ENCODE measurements at places on chromosomes 13 and 19.

GRCh38 chr19:5312058-5312457 is 28.6 kb downstream of the PTPRS start:
- DNase-seq: no peak

DNA sequence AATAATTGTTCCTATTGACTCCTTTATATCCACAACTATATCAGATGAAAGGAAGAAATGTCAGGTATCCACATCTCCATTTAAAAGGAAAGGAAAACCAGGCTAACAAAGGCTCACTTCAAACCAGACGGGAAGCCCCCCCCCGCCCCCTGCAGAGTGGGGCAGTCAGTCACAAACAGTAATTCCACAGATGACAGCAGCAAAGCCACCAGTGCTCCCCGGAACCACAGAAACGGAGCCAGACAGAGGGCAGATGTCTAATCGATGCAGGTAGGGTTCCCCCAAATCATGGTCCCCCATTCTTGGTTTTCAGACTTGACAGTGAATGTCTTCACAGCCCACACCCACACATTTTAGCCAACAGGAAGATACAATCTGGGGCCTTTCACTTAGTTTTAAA is 100.8 kb downstream of the STK24 start:
- DNase-seq: no peak

DNA sequence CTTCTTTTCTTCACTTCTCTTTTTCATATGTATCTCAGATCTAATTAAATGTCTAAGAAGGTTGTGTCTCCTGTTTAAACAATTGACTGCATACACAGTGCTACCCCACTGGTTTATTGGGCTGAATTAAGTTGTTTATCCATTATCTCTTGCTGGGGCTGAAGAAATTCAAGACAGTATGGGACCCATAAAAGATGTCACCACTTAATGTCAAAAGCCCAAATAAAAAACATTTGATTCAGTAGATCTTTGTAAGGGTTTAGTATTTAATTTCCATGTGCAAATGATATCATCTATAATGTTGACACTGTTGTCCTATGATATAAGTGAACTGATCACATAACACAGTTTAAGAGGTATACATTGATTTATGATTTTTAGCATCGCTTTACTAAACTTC is 1431.9 kb upstream of the PCDH20 start:
- no peak for DNase-seq

- no peak for DNase-seq
Measured at GRCh38 chr13:106117035-106117434, 418.4 kb downstream of the EFNB2 start.

DNA sequence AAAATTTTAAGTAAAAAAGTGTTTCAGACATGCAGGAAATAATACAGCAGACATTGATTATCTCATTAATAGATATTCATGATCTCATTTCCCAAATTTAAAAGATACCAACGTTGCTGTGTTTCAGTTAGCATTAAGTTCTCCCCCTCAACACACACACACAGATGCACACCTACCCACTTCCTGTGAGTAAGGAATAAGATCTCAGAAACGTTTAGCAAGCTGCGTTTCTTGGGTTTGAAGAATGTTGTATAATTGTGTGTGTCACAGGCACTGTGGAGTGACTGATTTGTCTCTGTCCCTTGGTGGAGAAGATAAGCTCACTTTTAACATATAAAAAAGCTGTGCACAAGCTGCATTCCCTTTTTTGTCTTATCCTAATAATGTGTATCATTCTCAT is 196.8 kb downstream of the PDS5B start:
- DNase-seq: no peak

- DNase-seq: no peak
Measured at GRCh38 chr13:53017433-53017970, 11.1 kb upstream of the OLFM4 start.

- DNase-seq: no peak
Measured at GRCh38 chr13:99481366-99481765, 19.9 kb upstream of the TM9SF2 start.

- DNase-seq: no peak
Measured at GRCh38 chr13:33717775-33718174, 100.2 kb upstream of the RFC3 start.

- DNase-seq: no peak
Measured at GRCh38 chr13:113667771-113668490, 912 bp downstream of the GRK1 start.

DNA sequence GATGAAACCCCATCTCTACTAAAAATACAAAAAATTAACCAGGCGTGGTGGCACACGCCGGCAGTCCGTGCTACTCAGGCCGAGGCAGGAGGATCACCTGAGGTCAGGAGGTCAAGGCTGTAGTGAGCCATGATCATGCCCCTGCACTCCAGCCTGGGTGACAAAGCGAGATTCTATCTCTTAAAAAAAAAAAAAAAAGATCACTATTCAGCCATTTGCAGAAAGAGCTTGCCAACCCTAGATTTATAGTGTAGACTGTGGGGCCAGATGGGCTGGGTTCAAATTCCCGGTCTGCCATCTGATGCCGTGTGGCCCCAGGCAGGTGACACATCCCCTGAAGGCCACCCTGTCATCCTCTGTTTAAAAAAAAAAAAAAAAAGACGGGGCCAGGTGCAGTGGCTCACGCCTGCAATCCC is 28.9 kb downstream of the SMIM24 start:
- no peak for DNase-seq

GRCh38 chr19:418761-419671 is 10.1 kb upstream of the C2CD4C start:
- DNase-seq: no peak

GRCh38 chr13:25069911-25070310 is 26.0 kb upstream of the PABPC3 start:
- DNase-seq: no peak

DNA sequence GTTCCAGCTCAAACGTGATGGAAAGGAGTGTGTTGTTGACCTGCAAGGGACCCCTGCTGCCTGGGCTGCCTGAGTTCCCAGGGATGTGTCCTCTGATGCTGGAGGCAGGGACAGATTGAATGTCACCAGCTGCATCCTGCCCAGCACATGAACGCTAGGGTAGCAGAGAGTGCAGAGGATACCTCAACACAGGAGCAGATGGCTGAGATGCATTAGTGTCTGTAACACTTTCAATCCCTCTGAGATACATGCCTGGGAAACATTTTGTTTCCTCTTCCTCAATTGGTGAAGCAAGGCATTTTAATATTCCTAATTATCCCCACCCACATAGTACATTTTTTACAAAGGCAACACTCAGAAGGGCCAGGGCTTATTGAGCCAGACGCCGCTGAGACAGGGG is 106.4 kb upstream of the UBL3 start:
- no peak for DNase-seq

DNA sequence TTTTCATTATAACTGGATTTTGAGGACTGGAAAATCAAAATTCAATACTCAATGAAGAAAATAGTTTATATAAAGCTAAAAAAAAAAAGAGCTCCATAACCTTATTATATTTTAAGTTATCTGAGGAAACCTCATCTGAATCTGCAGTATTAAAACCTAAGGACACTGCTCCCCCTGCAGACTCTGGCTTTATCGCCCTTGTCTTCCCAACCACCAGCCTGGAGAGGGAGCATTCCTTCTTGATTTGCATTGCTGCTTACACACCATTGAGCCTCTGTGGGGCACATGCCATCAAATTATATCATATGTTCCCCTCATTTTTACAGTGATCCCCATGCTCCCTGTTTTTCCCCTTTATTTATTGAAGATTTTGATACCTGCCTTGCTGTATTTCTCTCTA is 871.4 kb upstream of the GPC6 start:
- DNase-seq: peak; percentile 47

DNA sequence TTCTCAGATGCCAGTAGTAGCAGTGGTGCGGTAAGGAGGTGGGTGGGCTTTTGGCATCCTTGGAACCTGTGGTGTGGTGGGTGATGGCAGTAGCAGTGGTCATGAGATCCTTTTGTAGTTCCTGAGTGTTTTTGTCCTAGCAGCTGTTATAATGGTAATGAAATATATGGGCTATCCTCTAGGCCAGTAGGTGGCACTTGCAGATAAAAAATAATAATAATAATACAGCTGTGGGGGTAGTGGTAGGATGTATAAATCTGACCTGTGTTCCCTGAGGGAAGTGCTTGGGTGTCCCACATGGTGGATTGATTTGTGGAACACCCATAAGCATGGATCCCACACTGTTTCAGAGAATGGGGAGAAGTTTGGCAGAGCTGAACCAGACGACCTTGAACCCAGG is 334.0 kb downstream of the SLITRK5 start:
- DNase-seq: peak; percentile 3

DNA sequence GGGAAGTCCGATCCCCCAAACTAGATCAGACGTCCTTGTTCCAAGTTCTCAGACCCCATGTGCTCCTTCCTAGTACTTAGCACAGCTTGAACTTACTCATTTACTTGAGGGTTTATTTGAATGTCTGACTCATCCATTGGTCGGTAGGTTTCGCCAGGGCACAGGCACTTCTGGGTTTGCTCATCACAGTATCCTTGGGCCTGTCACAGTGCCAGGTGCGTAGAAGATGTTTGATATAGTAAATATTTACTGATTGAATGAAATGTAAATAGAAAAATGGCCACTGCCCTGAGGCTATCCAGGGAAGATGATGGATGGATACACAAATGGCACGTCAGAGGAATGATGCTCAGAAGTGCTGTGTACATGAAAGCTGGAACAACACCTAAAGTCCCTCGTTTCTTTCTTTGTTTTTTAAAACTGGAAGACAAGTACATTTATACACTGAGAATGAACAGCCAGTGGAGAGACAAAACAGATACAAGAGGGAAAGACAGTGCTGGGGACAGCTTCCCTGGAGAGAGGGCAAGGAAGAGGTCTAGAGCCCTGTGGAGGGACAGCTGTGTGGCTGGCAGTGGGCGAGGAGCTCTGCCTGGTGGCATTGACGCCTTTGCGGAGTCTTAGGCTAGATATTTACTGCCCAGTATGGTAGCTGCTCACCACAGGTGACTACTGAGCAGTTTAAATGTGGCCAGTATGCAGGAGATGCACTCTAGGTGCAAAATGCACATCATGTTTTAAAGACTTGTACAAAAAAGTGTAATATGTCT is 31.2 kb upstream of the KL start:
- DNase-seq: peak; percentile 61

DNA sequence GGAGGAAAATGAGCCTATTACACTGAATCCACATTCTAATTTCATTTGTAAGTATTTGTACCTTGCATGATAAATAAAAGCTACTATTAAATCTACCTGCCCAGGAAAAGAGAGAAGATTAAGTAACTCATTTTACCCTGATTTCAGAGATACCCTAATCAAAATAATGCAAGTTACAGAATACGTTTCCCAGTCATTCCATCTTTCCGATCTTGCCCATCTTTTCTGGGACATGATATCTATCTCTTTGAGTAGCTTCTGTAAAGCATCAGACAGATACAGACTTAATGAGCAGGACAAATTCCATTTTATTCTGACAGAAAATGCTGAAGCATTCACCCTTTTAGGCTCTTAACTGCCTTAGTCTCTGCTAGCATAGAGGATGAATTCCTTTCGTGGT is 56.6 kb downstream of the SPRY2 start:
- DNase-seq: no peak

DNA sequence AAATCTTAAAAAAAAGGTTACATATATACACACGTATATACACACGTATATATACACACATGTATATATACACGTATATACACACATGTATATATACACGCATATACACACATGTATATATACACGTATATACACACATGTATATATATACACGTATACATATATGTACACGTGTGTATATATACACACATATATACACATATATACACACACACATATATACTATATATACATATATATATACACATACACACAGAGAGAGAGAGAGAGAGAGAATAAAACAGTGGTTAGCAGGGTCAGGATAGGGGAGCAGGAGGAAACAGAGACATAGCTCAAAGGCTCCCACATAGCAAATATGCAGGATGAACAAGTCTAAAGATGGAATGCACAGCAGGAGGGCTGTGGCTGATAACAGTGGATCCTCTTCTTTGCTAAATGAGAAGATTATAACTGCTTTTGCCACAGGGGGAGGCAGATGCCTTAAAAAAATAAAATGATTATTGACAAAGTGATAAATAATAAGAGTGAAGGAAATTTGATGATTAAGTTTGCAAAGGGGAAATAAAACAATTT is 714.5 kb downstream of the UQCRFS1 start:
- DNase-seq: no peak

DNA sequence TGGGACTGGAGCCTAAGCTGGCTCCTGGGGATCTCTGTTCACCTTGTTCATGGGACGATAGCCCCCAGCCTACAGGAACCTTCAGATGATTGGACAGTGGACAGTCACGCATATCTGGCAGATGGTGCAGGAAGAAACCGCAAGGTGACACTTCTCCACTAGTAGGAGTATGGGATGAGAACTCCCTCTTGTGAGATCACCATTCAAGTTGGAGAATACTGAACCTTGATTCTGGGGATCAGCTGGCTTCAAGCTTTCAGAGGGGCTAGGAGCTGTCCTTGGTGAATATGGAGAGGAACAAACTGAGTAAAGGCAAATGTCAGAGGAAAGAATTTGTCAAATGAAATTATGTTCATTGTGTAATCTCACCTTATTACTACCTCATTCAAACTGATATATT is 204.5 kb downstream of the PDS5B start:
- DNase-seq: no peak

GRCh38 chr19:10747271-10747670 is 29.4 kb downstream of the DNM2 start:
- DNase-seq: peak; percentile 22

DNA sequence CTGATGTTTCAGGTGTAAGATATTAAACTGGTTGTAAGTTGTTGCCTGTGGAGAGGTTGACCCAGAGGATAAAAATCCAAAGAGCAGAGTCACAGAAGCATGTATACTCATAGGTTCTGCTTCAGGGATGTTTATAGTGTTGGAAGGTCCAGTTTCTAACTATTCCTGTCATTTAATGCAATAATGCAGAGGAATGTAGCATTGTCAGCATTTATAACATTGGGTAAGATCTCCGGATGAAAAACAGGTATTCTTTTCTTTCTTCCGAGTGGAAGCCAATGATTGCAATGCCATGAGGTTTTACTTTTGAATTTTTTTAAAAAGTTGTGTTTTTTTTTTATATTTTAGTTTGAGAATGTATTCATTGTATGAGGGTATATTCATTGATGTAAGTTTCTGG is 771.0 kb downstream of the PCDH9 start:
- no peak for DNase-seq

DNA sequence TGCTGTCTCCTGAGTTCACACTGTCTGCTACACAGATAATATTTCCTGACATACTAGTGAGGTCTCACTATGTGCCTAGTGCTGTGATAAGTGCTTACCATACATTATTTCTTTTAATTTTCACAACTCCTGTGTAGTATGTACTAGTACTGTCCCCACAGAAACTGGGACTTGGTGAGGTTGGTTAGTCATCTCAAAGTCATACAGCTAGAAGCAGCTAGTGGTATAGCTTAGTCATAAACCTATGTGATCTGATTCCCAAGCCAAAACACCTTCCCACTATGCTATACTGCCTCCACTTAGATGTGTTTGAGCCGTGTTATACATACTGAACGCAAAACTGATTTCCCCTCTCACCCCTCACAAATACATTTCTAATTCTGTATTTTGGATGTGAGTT is 10.5 kb downstream of the MTMR6 start:
- peak; percentile 54 for DNase-seq
